ENCODE measurements at places on chromosomes 7 and 10.
A peak's percentile ranks its signal among the peaks of the same experiment; 100 is the strongest.

- DNase-seq: no peak
Observed at GRCh38 chr10:2049560-2049959, 312.2 kb upstream of the ADARB2 start.

GRCh38 chr7:127504715-127505114, 80.7 kb downstream of the GCC1 start:
- DNase-seq: peak; percentile 30

GRCh38 chr10:50614444-50615137, 9.2 kb downstream of the SGMS1 start:
- DNase-seq: no peak

DNA sequence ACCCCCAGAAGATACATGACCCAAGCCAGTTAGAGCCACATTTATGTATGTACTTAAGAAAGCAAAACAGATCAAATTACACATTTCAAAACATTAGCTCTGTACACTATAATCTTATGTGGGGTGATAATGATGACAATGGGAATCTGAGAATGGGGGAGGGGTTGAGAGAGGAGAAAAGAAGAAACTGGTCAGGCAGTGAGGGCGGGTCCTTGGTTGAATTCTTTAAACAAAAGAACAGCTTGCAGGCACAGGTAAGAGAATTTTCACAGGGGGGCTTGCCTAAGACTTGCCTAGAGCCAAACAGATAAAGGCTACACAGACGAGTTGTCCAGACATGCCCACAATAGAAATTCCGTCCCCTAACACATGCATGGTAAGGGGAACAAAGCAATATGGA, 76.8 kb upstream of the PTER start:
- no peak for DNase-seq

- DNase-seq: peak; percentile 8
Observed at GRCh38 chr7:80017101-80017698, 117.4 kb upstream of the GNAI1 start.

Data from EL (cell line).